ENCODE measurements at places on chromosomes 3 and 15.
A peak's percentile ranks its signal among the peaks of the same experiment; 100 is the strongest.

- no peak for DNase-seq
These were observed 133.4 kb upstream of the ROPN1 start for GRCh38 chr3:124125315-124125714.

DNA sequence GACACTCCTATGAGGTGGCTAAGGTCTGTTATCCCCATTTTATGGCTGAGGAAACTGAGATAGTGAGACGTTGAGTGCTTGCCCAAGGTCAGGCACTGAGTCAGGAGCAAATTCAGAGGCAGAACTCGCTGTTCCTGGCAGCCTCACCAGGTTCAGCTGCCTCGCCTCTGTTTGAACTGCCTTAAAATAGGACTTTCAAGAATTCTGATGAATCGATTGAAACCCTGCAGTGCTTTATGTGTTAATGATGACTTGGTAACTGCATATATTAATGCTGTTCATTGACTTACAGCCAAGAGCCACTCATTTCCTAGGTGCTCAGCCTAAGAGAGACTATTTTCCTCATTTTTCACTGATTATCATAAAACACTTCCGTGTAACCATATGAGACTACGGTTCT lies 79.5 kb upstream of the BHLHE40 start:
- no peak for DNase-seq

- DNase-seq = no peak
These were observed 66.6 kb downstream of the PIK3CB start for GRCh38 chr3:138768125-138768524.

- DNase-seq = no peak
These were observed 70.1 kb upstream of the GLCE start for GRCh38 chr15:69090197-69090948.

GRCh38 chr15:77484994-77485393 lies 64.3 kb downstream of the HMG20A start:
- no peak for DNase-seq

DNA sequence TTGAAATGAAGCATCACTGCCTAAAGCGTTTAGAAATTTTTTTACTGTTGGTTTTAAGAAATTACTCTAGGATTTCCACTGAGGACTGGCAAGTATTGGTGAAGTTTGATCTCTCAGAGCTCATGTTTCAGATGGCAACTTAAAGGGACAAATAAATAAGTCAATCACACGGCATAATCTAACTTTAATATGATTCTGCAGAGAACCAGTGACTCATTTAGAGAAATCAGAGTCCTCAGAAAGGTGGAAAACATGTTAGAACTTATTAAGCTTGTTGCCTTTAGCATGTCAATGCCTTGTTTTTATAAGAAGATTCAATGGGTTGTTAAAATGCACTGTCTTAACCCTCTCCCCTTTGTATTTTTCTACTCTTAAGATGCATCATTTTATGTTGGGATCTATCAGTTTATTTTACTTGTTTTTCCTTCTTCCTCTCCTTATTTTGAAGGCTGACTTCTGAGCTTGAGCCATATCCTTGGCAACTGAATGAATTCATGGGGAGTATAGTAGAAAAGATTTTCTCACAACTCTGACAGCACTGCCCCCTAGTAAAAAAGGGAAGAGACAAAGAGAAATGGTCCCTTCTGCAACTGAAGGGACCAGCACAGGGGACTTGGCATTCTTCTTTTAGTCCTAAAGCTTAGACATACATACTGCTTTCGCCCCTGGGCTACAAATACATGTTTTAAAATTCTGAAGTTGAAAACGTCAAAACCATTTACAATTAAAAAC lies 431.2 kb downstream of the LPP start:
- DNase-seq = no peak

DNA sequence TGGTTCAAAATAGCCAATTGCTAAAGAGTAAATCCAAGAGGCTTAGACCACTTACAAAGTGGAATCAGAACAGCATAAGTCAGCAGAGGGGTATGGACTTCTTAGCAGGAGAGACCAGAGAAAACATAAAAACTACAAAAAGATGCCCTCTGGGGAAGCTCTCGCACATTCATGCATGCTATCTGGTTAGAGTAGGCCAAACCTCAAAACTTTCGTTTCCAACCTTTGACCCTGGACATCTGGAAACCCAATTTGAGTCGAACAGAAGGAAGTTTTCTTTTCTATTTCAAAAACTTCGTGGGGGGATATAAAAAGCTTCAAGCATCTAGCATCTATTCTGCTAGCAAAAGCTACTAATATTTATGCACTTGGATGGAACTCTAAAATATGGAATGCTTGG lies 523.9 kb upstream of the AGTR1 start:
- DNase-seq = no peak

DNA sequence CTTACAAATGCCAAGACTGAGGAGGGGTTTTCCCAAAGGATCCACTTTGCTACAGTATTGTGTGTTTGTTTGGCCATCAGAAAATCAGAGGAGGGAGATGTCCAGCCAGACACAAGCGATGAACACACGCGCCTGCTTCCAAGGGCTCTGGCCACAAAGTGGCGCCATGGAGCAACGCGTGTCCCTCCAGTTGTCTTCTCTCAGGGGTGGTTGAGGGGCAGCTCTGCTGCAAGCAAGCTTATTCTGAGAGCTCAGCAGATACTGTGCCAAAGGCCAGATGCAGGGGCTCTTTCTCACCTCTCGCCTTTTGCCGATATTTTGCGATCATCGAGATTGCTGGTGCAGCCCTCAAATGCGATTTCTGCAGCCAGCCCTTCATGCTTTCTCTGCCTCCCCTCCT lies 88.9 kb upstream of the OSBPL11 start:
- DNase-seq = no peak

- no peak for DNase-seq
These were observed 58.1 kb downstream of the PDIA5 start for GRCh38 chr3:123124971-123125370.

DNA sequence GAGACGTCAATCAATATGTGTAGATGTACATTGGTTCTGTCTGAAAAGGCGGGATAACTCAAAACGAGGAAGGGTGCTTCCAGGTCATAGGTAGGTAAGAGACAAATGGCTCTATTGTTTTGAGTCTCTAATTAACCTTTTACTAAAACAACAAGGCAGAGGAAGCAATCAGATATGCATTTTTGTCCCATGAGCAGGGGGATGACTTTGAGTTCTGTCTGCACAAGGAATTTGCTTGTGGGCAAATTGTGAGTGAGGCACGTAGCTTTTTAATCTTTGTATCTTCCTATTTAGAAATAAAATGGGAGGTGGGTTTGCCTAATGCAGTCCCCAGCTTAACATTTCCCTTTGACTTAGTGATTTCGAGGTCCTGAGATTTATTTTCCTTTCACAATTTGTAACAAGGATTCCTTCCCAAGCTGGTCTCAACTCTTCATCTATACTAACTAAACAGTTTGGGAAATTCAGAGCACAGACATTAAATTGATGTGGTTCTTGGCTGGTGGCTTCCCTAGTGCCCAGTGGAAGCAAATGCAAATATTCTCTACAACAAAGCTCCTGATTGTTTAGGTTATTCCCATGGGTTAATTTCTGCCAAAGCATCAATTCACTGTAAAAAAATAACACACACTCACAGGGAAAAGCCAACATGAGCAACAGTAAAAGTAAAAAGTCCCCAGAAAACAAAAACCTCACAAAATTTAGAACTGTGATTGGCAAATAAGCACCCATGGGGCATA lies 738.8 kb upstream of the SGO1 start:
- no peak for DNase-seq

- no peak for DNase-seq
These were observed 62.5 kb downstream of the LRRC49 start for GRCh38 chr15:70955151-70955550.

DNA sequence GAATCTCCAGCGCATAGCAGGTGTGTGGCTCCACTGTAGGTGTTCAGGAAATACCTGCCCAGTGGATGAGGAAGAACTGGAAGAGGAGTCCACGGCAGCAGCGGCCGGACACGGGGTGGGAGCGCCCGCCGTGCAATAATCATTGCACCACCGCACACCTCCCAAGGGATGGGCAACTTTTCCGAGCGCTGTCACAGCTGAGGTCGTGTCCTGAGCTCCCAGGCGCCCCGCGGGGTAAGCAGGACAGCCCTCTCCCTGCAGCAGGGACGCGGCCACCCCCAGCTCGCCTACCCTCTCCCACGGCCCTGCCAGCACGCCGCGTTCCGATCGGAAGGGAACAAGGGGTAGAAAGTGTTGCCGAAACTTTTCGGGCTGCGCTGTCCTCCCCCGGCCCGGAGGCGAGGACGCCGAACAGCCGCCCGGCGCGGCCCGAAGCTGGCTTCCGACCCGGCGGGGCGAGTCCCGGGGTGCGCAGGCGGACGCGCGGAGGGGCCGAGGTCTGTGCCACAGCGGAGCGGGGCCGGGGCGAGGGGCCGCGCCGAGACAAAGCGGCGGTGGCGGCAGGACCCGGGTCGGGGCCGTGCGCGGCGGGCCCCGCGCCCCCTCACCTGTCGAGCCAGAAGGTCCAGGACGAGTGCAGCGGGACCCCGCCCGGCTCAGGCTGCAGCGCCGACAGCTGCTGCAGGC lies 475 bp downstream of the EIF4E3 start:
- DNase-seq = peak; percentile 31

GRCh38 chr3:150158943-150159625 lies 188.4 kb upstream of the PFN2 start:
- no peak for DNase-seq

DNA sequence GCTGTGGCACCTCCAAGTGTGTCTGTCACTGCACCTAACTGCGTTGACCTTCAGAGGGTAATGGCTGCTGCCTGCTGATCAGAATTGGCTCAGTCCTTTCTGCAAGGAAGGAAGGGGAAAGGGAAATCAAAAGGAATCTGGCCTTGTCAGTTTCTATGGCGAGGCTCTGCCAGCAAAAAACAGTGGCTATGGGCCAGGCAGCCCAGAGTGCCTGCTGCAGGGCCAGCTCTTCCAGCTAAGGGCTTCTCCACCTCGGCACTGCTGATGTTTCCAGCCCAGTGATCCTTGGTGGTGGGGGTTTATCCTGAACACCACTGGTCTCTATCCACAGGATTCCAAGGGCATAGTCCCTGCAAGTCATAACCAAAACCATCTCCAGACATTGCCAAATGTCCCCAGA lies 184.3 kb downstream of the TJP1 start:
- DNase-seq = no peak

DNA sequence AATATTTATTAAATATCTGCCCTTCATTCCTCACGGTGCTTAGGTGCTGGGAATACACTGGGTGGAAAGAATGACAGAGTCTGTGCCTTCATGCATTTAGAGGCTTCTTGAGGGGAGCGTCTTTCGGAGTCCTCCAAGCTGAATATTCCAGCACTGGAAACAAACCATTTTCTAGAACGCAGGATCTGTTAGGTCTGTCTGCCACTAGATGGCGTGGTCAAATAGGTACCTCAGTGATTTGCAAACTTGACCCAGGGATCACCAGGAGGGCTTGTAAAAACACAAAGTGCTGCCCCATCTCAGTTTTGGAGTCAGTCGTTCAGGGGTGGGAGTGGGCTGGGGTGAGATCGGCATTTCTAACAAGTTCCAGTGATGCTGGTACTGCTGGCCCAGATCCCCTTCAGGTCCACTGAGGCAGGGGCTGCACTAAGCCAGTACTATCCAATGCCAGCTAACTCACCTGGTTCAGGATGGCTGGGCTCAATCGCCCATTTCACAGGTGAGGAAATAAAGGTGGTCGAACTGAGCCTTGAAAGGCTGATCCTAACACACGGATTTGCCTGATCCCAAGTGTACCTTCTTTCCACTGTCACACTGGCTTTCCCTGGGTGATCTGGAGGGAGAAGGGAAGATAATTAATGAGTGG lies 14.8 kb downstream of the ARNT2 start:
- DNase-seq = peak; percentile 54

- no peak for DNase-seq
These were observed 105.7 kb downstream of the TPRA1 start for GRCh38 chr3:127484601-127485388.

DNA sequence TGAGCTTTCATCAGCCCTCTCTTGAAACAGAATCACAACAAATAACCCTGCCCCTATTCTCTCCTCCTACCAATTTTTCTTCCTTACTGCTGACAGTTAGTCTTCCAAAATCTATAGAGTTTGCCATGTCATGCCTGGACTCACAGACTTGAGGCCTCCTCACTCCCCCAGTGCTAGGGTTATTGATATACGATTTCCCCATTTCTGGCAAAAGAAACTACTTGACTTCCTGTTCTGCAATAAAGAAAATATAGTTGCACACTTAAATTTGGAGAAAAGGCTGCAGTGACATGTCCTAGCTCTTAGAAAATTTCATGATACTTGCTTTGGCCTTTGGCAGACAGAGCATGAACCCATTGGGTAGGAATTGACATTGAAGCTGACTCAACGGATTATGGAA lies 75.9 kb downstream of the CYP19A1 start:
- no peak for DNase-seq

GRCh38 chr15:89486726-89487050 lies 9.7 kb downstream of the RHCG start:
- DNase-seq = peak; percentile 59

- DNase-seq = no peak
These were observed 12.8 kb downstream of the LACTB start for GRCh38 chr15:63134245-63134985.

- DNase-seq = no peak
These were observed 122.2 kb upstream of the WNT5A start for GRCh38 chr3:55609230-55609827.

DNA sequence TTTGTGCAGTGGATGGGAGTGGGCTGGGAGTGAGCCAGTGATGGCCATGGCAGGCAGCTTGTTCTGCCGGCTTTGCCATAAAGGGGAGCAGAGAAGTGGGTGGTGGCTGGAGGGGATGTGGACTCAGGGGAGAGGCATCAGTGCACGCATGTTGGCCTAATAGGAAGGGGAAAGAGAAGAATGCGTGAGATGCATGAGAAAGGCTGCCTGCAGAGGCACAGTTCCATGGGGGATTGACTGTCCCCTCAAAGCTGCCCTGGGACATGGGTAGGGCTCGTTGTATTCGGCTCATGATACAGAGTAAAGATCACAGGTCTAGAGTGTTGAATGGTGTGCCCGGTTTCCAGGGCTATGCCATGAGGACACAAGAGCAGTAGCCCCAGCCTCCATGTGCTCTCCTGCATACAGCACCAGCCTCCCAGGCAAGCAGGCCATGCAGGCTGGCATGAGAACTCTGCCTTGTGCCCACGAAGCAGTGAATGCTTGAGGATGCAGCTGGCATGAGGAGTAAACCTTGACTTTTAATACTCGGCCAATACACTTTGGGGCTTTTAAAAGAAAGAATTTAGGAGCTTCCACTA lies 68.0 kb upstream of the SNRPA1 start:
- DNase-seq = no peak

DNA sequence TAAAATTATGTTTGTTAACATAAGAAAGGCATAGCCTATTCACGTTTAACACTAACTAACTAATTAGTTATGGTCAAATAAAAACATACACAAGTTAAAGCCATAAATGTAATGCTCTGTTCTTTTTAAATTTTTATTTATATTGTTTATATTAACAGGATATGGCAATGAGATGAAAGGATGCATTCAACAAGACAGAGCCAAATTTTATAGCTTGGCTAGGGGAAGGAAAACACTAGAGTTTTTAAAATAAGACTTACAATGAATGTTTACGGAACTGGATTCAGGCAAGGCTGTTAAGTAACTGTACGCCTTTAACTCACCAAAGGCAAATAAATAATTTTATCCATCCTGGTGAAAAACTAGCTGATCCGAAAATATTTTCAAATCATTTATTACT lies 86.4 kb downstream of the ZPLD1 start:
- DNase-seq = no peak

GRCh38 chr3:160005004-160005403 lies 16.4 kb downstream of the IL12A start:
- no peak for DNase-seq

GRCh38 chr3:177569875-177570657 lies 372.8 kb upstream of the TBL1XR1 start:
- no peak for DNase-seq
